ENCODE measurements at places on chromosomes 13 and 19.

DNA sequence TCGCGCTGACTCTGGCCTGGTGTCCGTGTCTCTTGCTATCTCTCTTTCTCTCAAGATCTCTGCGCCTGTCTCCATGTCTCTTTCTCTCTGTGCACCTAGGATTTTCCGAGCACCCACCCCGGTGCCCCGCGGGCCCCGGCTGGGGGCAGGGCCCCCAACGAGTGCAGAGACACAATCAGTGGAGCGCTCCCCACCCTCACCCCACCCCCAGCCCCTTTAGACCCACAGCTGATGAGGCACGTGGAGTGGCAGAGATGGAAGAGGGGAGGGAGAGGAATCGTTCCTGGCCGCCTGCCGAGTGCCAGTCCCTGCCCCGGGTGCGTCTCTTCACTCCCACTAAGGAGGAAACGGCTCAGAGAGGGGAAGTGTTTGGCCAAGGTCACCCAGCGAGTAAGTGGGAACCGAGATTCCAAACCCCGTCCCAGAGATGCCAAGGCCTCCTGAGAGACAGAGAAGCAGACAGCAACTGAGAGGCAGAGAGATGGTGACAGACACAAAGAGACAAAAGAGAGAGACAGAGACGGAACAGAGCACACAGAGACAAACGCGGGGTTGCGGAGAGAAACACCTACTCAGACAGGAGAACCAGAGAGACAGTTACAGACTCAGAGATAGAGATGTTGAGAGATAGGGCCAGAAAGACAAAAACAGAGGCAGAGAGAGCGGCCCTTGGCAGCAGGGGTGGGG lies 626 bp upstream of the BCL3 start:
- peak; percentile 26 for DNase-seq

DNA sequence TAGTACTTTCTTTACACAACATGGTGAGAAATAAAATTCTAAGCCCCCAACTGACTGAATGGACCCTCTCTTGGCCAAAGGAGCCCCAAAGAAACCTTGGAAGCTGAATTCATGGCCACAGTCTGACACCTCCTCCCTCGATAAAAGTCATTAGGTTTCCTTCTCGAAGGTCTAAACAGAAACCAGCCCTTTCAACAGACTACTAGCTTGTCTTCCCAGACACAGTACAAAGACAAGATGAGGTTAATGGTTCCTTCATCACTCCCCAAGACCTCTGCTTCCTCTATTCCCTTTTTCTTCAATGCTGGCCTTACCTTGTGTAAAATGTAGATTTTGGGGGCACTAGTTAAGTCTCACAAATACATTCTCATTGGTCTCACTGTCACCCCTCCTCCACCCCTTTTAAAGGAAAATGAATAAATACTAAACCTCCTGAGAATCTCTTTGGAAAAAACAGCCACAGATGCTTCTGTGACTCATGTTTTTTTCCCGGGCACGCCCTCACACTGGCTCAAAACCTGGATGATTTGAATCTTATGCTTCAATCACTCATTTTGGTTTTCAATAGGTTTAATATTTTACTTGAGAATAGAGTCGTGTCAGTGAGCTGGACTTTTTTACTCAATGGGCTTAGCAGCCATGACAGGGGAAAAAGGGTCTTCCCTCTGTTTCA lies 65.8 kb upstream of the MED4 start:
- peak; percentile 84 for DNase-seq

DNA sequence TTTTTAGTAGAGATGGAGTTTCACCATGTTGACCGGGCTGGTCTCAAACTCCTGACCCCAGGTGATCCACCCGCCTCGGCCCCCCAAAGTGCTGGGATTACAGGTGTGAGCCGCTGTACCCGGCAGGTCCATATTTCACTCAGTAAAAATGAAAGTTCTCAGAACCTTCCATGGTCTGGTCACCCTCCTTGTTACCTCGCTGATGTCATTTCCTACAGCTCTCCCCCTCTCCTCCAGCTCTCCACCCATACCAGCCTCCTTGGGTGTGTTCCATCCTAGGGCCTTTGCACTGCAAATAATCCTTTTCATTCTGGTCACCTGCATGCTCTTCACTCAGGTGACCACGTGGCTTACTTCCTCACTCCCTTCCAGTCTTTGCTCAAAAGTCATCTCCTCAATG lies 78.2 kb upstream of the TNFSF11 start:
- no peak for DNase-seq

GRCh38 chr13:20221772-20222171 lies 10.3 kb downstream of the GJB6 start:
- no peak for DNase-seq

DNA sequence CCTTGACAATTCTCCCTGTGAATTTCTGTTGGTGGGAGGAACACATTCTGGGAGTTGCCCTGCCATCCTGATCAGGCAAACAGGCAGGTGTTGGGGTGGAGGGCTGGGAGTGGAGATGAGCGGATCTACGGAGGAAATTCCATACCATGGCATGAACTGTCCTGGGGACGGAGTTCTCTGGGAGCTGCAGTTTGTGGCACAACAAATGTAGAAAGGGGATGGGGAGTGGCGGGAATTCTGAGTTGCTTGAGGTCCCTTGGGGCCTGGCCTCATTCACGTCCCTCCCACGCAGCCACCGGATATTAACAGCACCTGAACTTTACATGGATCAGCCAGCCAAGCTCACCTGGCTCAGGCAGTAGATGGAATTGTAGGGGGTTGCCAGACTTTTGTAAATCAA lies 70.0 kb downstream of the CHST8 start:
- no peak for DNase-seq

DNA sequence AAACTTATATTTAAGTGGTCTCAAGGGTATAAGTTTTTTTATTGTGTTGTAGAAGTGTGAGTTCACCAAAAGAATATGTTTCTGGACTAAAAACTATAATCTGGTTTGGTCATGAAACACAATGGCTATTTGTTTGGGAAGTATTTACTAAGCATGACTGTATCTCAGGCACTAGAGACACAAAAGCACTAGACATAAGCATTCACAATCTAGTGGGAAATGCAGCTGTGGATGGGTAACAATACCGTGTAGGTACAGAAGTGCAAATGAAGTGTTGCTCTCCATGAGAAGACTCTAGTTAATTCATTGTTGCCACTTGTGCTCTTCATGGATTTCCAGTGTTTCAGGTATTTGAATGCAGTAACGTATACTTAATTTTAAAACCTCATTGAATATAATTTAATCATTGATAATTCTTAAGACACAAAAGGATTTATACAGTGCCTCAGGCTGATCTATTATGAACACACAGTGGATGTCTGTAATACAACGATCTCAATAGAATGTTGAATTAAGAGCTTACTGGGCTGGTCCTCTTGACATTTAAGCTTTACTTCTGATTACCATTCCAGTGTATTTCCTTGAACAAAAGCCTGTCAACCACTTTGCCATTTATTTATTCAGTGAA lies 50.9 kb downstream of the TPT1 start:
- no peak for DNase-seq

GRCh38 chr13:28429685-28430290 lies 65.1 kb downstream of the FLT1 start:
- DNase-seq, result no peak

GRCh38 chr19:3365836-3366752 lies at the start of gene NFIC:
NFIC (plus strand) TSS chr19:3366583; CDS start chr19:3366637, 54 bp downstream.
- DNase-seq, result peak; percentile 56

- no peak for DNase-seq
These were observed 6.2 kb upstream of the NUP58 start for GRCh38 chr13:25295228-25295627.

DNA sequence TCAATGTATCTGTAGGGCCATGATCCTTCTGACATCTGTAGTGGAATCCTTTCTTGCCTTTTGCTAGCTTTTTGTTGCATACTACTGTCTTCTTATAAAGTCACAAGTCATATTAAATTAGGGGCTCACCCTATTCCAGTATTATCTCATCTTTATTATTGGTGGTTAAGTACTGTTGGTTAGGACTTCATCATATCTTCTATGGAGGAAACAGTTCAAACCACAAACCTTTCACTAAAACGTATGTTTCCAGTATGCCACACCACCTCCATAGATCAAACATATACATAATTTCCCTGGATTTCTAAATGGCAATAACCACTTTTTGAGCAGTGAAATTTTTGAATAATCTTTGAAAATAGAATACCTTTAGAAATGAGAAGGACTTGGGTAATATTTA lies 62.8 kb upstream of the PCDH9 start:
- no peak for DNase-seq

- DNase-seq, result peak; percentile 36
These were observed 11.5 kb downstream of the CFD start for GRCh38 chr19:870963-871401.

- DNase-seq, result no peak
These were observed 17.7 kb upstream of the CSNK1G2 start for GRCh38 chr19:1923319-1923718.

- DNase-seq, result no peak
These were observed 112.2 kb downstream of the FGF14 start for GRCh38 chr13:102289606-102290005.

- DNase-seq, result no peak
These were observed 79.5 kb downstream of the KLF5 start for GRCh38 chr13:73138276-73138637.

DNA sequence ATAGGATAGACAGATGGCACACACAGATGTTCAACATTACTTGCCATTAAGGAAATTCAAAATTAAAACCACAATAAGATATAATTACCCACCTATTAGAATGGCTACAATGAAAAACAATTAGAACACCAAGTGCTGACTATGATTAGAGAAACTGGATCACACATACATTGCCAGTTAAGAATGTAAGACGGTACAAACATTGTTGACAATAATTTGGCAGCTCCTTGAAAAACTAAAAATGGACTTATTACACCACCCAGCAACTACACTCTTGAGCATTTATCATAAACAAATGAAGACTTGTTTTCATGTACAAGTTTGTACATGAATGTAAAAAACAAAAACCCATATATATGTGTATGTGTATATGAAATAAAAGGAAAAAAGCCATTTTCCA lies 13.7 kb downstream of the ZNF461 start:
- DNase-seq, result no peak

DNA sequence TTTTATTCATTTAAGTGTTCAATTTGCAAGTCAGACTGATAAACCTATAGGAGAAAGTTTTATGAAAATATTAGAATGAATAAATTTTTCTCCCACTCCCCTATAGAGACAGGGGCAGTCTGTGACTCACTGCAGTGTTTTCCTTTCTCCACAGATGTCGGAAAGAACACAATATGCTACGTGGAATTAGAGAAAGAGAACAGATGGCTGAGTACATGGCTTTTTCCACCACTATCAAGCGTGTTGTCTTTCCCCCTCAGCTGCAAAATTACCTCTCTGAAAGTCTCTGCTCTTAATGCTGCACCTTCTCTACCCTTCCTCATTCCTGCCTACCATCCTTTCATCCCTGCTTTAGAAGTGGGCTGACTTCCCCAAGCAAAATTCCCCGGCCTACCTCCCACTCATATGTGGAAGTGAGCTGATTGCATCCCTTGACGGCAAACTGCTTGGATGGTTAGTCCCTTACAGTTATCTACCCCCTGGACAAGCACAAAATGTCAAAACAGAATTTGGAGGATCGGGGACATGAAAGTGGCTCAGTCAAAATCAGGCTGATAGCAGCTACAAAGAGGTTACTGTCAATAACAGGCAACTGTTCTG lies 30.0 kb downstream of the FLT1 start:
- DNase-seq, result no peak

- DNase-seq, result no peak
These were observed 800.9 kb upstream of the ATXN8OS start for GRCh38 chr13:69306766-69307165.

DNA sequence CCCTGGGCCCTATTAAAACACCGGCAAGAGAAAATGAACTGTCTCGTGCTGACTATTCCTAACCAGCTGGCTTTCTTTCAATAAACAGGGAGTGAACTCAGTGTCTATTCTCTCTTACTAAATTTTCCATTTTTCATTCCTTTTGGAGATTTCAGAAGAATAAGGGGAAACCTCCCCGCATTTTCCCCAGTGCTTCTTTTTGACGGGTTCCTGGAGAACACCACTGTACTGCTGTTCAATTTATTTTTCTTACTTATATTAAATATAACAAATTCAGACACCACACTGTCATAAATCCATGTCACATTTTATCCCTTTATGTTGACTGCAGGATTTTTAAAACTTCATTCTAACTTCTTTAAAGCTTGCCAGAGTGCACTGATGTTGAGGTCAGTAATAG lies 75.8 kb downstream of the DCLK1 start:
- DNase-seq, result no peak

DNA sequence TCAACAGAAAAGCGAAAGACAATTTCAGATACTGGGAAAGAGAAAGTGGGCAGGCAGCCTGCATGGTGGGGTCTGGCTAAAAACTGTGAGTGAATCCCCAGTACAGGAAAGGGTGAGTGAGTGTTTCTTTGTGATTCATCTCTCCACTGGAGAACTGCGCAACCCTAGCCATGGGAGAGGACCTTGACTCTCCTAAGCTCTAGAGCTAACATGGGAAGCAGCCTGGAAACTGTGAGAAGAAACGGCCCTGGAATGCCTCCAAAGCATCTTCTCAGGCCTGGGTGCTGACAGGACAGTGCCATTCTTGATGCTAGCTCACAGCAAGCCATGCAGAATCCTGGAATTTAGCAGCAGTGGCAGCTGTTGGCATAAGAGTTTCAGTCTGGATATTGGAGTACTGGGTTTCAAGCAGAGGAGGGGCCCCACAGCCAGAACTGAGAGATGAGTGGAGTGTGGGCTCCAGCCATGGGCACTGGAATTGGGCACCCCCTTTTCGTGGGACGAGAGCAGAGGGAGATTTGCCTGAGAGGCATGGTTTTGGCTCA lies 18.7 kb upstream of the SLAIN1 start:
- no peak for DNase-seq

DNA sequence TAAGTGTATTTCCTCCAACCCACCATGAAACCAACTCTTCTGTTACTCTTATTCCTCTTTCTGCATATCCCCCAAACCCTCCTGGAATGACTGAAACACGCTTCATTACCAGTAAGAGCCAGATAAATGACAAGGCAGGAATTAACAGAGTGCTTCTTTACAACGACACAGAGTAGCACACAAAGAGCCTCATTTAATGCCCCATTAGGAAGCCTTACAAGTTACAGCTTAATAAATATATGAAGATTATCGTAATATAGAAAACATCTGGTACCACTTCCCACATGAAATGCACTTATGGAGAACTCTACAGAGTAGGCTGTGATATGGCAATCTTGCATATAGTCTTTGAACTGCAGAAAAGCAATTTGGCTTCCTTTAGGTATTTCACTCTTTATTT lies 116.8 kb downstream of the ENOX1 start:
- no peak for DNase-seq

GRCh38 chr19:53158119-53158656 lies 665 bp downstream of the ZNF347 start:
- DNase-seq, result no peak

- DNase-seq, result no peak
These were observed 37.7 kb upstream of the MCF2L start for GRCh38 chr13:112931028-112931934.

GRCh38 chr13:96238861-96239260 lies 149.0 kb downstream of the HS6ST3 start:
- no peak for DNase-seq

DNA sequence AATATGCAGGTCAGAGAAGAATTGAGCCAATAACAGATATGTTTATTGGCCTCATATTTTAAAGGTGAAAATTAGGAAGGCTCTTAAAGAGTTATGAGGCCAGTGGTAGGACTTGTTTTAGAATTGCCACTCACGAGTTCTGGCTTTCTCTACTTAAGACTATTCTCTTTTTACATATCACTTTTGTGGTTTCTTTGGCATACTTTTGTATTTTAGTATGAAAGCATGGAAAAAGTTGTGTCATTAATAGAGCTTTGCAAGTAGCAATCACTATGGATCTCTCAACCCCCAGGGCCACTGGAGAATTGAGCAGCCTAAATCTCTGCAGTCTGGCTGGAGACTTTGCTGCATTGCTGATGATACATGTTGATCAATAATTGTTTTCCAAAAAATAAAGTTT lies 64.6 kb upstream of the SOX21 start:
- no peak for DNase-seq

Data from NCI-H446 treated with DMSO at 0.1 percent for 48 hours (cell line).